Left colon (tissue), 2 donors: ENCODE measurements at places on chromosomes 13 and 19. TPM values are rescaled to one million over a fixed set of nuclear protein-coding genes. Genes with fewer than 3 reads are reported as not detected.

TOMM40 gene
- 80.0 TPM for total RNA-seq

LENG9 gene
- 17.1 TPM for total RNA-seq

DNA sequence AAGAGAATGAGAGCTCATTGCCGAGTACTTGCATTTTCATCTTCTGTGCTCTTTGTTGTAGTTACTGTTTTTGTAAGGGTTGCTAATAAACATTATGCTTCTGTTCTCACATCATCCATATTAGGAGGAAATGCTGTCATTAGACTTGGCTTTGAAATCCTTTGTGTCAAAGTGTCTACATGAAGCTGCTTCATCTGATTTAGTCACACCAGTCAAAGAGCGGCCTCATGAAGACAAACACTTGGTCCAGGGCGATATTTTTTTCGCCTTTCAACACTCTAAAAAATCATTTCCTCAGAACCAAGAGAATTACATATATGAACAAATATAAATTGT is 105.0 kb downstream of the SPRY2 start:
- no peak for DNase-seq

GRCh38 chr19:20278342-20278741 is 111.3 kb downstream of the ZNF486 start:
- no peak for DNase-seq
